ENCODE measurements at places on chromosomes 12 and 14. TPM values are rescaled to one million over a fixed set of nuclear protein-coding genes. Genes with fewer than 3 reads are reported as not detected.

Gene ACSS3
- total RNA-seq = 0.31 TPM

Gene PTPRR
- 0.27 TPM for total RNA-seq

Gene SMIM41
- total RNA-seq = not detected

Gene ACOT6
- not detected for total RNA-seq

Gene APAF1
- 18.0 TPM for total RNA-seq

Gene LRP6
- 9.4 TPM for total RNA-seq

Gene KLHL33
- total RNA-seq = 0.08 TPM

Gene HSPB8
- total RNA-seq = not detected

Gene PKP2
- 0.08 TPM for total RNA-seq

Measured in GM12878 (cell line).